NCI-H345 (cell line): ENCODE measurements at places on chromosomes 4 and X.

- no peak for DNase-seq
Observed at GRCh38 chrX:16966752-16967448, 20.4 kb downstream of the REPS2 start.

- no peak for DNase-seq
Observed at GRCh38 chr4:7966281-7967062, 26.8 kb upstream of the AFAP1 start.

DNA sequence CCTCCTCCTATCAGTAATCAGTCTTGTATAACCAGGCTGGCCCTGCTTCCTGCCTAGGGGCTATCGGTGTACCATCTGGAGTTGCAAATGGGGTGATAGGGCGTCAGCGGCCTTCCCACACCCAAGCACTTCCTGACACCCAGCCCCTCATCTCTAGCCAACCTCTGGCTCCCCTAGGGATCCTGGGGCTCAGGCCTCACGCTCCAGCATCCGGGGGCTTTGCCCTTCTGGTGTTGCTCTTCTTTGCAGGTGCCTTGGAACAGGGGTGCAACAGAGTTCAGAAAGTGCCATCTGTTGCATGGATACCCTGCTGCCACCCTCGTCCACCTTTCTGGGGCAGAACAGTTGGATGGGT lies 4.1 kb downstream of the IL9R start:
- no peak for DNase-seq

DNA sequence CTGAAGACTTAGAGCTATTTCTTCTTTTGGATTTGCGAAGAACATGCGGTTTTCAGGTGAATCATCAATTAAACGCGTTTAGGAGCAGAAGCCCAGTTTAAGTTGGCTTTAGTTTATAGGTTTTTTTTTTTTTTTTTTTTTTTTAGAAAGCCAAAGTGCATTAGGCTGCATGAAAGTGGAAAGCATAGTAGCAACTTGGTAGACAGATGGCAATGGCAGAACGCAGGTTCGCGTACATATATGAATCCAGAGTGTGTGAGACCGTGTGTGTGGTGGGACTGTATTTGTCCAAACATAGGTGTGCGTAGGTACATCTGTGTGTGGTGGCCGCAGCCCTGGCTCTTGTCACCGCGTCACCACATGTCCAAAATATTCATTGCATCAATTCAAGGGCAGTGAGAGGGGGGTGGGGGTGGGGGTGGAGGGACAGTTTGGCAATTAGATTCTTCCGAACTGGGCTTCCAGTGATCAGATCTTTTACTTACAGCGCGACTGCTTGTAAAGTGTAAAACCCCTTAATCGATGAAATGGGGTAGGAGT lies 901 bp downstream of the JADE1 start:
- peak; percentile 52 for DNase-seq
